ENCODE measurements at places on chromosomes 5 and 9.

DNA sequence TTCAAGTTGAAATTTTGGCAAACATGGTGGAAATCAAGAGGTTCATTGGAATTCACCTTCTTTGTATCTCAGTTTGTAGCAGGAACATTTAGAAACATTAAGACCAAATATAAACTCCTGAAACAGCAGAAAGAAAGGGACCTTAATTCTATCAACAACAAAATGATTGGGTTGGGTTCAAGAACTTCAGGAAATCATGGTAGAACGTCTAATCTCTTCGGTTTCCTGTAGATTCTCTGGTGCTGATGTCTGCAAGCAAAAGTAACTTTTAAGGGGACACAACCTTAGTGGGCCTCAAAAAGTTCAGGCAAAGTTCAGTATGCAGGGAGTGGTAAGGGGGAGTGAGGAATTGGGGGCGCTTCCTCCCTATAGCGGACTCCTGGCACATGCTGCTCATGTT is 3.4 kb downstream of the IL33 start:
- DNase-seq, result no peak

DNA sequence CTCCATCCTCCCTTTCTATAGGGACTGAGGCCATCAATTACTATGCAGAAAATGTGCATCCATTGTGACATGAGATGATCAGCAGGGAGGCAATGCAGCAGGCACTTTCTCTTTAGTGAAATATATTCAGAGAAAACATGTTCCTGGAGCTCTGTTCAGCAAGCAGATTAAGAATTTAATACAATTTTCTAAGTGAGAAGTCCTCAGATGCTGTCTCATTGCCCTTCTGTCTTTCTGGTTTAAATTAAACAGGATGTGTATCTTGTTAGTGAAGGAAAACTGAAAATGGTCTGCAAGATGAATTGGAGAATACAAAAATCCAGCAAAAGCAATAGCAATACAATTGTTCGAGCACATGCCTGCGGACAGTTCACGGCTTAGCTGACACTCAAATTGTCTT is 445.8 kb upstream of the RIOK2 start:
- no peak for DNase-seq

- peak; percentile 77 for DNase-seq
Measured at GRCh38 chr5:132761321-132762240, 14.4 kb downstream of the CCNI2 start.

DNA sequence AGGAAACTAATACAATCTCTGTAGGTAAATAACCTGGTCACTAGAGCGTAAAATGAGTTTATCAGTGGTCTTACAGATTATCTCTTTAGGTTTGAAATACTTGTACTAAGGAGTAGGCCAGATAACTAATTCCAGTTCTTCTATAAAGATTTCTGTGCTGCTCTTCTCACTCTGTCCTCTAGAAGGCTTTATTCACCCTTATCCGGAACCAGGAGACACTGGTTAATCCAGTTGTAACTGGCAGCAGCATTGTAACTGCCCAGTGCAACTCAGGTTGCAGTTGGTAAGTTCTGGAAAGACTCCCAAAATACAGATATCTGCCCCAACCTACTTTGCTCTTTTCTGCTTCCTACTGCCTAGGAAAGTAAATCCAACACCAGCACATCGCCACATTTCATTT is 19.8 kb downstream of the C5orf22 start:
- no peak for DNase-seq

GRCh38 chr5:153860195-153860886 is 178.4 kb downstream of the FAM114A2 start:
- no peak for DNase-seq

DNA sequence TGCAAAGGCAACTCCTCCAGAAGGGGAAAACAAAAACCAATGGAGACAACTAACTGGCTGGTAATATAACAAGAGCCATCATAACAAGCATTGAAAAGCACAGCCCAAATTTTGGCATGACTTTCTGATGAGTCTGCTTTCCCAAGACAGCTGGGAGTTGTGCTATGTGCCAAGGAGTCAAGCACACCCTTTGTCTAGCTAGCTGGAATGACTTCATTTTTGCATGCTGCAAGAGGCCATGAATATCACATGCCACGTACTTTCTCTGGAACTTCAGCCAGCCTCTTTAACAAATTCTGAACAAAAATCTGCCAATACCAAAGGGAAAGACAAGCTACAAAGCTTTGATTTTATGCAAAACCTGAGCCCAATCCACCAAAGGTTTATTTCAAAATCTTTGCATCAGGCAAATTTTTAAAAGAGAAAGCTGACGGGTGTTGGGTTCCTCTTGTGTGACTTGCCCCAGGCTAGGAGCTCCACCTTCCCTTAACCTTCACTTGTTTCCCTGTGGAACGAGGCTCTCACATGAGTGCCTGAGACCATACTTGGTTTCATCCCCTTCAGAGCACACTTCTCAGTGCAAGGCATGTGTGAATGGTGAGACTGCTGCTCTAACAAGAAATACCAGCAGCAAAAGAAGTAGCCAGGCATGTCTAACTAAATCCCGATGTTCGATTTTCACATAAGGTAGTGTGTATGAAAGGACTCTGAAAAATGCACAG is 47.3 kb downstream of the S1PR3 start:
- DNase-seq, result peak; percentile 73

- no peak for DNase-seq
Measured at GRCh38 chr5:24208686-24209106, 436.1 kb downstream of the CDH10 start.

- no peak for DNase-seq
Measured at GRCh38 chr5:15267966-15268365, 232.0 kb upstream of the FBXL7 start.

DNA sequence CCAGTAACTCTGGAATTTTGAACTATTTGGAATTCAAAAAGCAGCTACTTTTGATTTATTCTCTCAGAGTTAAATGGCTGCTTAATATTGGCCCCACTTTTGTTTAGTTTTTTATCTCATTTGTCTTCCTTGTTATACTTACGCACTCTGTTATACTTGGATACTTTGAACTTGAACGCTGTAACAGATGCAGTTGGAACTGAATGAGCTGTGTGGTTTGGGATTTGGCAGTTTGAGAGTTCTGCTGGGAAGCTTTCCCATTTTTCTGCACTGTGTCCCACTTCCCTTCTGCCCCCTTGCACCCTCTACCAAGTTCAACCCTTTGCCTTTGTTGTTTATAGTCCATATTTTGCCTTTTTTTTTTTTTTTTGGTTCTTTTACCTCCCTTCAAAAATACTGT is 3.8 kb downstream of the RHOBTB3 start:
- no peak for DNase-seq

- no peak for DNase-seq
Measured at GRCh38 chr9:114075602-114076001, 2.5 kb downstream of the AMBP start.

- no peak for DNase-seq
Measured at GRCh38 chr9:123368536-123369153, 12.6 kb downstream of the CRB2 start.

GRCh38 chr9:22722492-22722891 is 275.9 kb downstream of the DMRTA1 start:
- no peak for DNase-seq

DNA sequence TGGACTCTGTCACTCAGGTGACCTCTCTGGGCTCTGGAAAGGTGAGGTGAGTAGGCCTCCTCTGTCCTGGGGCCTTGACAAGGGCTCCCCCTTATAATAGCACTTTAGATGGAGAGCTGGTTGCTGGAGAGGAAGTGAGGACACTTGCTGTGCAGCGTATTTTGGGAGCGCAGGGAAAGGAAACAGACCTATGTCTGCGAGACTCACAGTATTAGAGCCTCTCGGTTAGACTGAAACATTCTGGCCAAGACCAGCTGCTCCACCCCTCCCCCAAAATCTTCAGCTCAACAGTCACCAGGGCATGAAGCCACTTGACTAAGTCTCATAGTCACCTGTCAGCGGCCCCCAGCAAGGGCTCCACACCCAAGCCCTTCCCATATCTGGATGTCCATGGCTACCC is 213.6 kb downstream of the AGTPBP1 start:
- DNase-seq, result no peak

DNA sequence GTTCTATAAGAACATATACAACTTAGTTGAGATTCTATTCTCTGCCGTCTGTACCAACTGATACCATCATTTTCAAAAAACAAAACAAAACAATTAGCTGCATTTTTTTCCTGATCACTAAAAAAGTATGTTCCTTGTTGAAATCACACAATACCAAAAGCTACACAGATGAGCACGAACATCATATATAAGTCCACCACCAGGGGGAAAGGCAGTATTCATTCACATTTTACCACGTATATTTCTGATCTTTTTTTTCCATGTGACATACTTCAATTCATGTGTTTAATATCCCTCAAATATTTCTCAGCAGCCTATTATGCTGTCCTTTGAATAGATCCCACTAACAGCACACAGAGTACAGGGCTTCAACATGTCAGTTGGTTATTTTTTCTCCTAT is 40.6 kb downstream of the IRX2 start:
- DNase-seq, result no peak

DNA sequence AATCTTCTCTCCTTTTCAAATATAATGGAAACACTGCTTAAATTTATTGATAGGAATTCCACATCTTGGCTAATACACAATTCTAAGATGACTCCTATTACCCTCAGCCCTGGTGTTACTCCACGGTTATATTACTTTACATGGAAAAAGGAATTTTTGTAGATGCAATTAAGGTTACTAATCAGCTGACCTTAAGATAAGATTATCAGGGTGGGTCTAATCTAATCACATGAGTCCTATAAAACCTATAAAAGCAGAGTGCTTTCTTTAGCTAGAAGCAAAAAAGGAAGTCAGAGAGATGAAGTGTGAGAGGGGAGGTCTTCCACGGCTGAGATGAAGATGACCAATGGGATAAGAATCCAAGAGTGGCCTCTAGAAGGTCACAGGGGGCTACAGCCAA is 268.6 kb downstream of the PDE4D start:
- DNase-seq, result no peak

- DNase-seq, result peak; percentile 79
Measured at GRCh38 chr5:181052672-181053487, 12.8 kb downstream of the BTNL9 start.

DNA sequence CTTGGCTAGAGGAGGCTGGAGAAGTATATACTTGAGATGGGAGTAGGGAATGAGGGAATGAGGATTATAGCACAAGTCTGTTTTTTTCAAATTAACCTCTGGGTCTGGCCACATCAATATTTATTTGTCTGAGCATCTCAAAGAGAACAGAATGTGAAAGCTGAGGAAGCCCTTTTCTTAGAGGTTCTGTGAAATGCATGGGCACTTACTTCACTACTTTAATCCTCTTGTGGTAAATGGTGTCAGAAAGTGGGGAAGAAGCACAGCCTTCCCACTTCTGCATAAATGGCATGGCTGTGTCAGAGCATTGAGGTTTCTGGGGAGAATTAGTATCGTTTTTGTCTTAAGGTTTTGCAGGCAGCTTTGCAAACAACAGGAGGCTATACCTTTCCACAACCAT is 48.6 kb downstream of the SPATA31D1 start:
- DNase-seq, result no peak

DNA sequence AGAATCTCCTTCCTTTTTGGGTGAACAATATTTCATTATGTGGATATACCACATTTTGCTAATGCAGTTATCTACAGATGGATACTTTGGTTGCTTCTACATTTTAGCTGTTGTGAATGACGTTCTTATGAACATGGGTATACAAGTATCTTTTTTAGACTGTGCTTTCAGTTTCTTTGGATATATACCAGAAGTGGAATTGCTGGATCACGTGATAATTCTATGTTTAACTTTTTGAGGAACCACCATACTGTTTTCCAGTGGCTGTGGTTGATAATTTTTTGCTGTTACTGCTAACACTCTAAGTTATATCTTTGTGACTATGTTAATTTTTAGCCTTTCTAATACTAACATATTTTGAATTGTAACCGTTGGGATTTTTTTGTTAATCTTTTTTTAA is 12.5 kb downstream of the WDR70 start:
- DNase-seq, result no peak

GRCh38 chr5:170100066-170100943 is 5.4 kb upstream of the FOXI1 start:
- peak; percentile 78 for DNase-seq

- DNase-seq, result no peak
Measured at GRCh38 chr5:124059200-124059599, 547.2 kb downstream of the CSNK1G3 start.

DNA sequence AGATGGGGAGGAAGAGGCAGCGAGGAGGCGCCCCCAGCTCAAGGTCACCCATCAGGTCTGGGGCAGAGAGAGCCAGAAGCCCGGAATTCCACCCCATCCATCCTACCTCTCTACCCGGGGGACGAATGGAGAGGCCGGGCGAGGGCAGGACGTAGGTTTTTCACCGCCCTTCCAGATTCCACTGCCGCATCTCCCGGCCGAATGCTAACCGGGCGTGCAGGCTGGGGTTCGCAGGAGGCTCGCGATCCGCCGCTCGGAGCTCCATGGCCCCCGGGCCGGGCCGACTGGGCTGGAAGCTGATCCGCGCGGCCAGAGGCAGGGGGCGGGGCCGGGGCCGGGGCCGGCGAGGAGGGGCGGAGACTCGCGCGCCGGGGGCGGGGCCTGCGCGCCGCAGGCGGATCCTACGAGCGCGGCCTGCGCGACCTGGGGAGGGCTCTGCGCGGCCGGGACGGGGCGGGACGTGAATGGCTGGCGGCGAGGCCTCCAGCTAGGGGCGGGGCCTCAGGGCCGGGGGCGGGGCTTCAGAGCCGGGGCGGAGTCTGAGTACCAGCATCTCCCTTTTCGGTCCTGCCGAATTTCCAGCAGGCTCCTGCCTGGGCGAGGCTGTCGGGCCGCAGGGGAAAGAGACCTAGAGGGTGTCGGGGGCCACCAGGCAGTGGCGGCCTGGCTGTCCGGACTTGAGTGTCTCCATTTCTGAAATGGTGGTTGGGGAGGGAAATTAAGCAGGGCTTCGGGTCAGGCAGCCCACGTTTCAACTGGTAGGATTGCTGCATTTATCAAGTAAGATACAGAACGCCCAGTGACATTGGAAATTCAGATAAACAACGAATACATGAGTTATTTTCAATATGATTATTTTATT is at the start of gene ST6GALNAC4:
Gene ST6GALNAC4, minus strand, starts transcription at position 322 of the 862 bp plus-strand sequence. CDS start 622 bp downstream, outside the sequence.
- DNase-seq, result peak; percentile 90

DNA sequence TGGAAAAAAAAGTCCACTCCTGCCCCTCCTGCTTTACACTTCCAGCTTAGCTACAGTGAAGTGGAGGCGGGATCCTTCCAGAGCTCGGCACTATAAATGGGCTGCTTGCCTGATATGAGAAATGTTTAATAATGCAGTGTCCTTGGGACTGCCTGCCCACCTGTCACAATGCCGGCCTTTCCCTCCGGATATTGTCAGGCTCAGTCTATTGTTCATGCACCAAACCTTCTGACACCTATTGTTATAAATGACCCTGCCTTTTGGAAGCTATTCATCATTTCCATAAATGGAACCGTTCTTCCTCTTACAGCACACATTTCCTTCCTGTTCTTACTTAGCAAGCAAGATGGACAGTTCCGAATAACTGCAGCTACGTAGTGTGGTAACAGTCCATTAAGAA is 146.3 kb downstream of the DMAC1 start:
- no peak for DNase-seq

- no peak for DNase-seq
Measured at GRCh38 chr5:141431286-141431685, 979 bp downstream of the PCDHGA12 start.

- DNase-seq, result no peak
Measured at GRCh38 chr9:110255034-110255462, 1.3 kb downstream of the TXN start.
